NCI-H526 (cell line): ENCODE measurements at places on chromosomes 7 and 10.

DNA sequence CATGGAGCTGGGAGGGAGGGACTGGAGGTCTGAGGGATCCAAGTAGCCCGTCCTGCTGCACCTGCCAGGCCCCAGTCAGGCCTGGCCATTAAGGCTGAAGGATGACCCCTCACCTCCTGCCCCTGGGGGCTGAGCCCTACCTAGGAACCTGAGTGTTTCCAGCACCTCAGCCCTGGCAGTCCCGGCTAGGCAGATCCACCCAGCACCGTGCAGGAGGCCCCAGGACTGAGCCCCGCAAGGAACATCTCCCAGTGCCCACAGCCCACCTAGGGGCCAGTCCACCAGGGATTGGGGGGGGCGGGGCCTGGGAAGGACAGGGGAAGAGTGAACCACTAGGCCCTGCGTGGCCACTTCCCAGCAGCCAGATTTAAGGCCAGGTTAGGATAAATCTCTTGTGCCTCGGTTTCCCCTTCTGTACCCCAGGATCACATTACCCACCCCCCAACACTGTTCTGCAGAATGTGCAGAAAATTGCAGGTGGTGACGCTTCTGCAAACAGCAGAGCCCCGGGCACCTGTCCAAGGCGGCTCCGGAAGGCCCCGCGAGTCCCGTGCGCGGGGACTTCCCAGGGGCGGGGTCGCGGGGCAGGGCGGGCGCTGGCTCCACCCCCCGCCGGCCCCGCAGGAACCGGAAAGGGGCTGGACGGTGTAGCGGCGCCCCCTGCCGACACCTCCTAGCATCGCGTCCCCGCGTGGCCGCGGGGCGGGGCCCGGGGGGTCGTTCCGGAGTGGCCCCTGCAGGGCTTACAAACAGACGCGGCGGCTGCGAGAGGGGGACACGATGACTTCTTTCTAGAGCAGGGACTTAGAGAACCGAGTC lies 55.9 kb downstream of the PWWP2B start:
- no peak for DNase-seq

DNA sequence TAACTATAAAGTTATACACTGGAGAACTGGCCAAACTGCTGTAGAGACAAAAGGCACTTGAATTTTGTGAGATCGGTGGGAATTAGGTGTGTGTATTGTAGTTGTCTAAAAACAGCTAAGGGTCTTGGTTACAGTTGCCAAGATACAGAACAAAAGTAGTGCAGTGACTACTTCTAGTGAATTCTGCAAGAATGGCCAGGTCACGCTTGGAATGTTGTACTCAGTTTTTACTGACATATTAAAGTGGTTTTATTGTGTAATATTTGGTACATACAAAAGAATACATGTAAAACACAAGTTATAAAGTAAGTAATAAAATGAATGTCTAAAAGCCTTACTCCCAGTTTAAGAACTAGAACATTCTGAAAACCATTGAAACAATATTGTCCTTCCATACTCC lies 42.4 kb downstream of the PRPF18 start:
- DNase-seq: no peak

GRCh38 chr7:96320442-96320841 lies 1.5 kb downstream of the SLC25A13 start:
- peak; percentile 99 for DNase-seq

DNA sequence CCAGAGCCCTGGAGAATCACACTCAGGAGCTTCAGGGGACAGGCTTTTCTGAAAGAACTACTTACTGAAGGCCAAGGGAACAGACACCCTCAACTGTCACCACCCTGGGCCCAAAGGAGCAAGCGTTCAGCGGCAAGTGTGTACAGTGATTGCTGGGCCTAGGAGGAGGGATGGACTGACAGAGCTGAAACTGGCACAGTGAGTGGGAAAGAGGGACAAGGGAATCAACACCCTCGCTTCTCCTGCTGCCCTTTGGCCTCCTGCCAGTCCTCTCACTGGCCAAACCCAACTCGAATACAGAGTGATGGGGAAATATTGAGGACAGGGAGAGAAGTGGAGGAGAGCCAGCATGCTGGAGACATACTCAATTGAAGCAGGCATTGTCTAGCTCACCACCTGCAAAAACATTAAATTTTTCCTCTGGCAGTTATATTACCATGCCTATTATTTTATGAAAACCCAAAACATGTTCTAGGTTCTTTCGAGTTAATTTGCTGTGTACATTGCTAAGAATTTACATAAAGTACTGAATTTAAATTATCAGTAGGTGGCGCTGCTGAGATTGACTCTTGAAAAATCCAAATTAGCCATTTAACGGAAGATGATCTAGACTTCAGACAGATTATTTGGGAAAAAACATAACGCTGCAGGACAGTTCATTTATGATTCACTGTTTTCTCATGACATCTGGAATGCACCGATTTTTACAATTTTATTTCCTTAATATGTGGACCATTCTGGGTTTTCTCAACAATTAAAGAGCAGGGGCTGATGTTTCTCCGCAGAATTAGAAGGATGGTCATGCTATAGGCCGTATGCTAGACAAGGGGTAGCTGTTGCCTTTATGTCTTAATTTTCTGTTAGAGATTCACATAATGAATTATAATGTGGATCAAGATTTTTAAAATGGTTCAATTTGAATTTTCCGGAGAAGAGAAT lies 14.7 kb upstream of the TMEM236 start:
- DNase-seq: peak; percentile 19

DNA sequence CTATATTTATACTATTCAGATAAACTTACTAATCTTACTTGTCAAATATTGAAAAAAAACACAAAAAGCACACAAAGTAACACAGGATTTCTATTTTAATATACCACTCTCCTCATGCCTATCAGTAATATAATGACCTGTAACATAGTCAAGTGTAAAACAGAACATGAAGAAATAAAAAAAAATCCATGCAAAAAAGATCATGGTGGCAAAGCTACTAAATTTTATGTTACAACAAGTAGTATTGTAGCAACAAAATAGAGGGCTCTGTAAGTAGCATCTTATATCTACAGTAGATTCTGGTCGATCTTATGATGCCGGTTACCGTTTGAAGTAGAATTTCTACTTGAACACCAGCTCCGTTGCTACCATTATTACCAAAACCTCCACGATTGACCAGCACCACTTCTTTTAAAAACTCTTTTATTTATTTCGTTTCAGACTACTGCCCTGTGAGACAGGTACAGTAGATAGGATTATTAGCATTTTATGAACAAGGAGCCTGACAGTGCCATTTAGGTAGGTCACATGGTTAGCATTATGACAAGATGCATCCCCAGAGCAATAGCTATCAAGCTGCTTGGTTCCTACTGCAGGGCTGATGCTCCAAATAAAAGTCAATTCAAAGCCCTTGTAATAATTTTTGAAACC lies 2.1 kb downstream of the CPED1 start:
- DNase-seq: no peak

DNA sequence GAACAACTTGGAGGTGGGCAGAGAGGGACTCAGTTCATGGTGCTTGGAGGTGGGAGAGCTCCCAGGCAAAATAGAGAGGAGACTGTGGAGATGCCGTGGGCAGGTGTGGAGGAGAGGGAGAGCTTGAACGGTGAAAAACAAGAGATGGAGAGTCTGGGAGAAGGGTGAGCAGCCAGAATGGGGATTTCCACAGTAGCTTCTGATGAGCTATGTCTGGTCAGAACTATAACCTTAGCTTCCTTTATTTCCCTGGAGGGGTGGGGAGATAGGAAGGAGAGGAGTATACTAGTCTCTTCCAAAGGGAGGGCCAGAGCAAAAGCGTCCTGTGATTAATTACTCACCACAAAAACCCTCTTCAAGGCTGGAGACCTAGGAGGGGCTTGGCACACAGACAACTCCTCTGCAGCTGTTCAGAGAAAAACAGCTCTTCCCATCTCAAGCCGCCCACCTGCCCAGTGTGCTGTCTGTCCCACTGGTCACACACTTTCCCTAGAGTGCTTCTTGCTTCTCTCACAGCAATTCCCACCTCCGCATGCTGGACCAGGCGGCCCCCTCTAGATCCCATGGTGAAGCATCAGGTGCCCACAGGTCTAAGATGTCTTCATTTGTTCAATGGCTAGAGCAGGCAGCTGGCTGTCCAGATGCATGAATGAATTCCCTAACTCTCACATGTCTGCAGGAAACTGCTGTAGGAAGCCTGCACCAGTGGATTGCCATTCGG lies 41.9 kb downstream of the TAS2R41 start:
- DNase-seq: no peak

DNA sequence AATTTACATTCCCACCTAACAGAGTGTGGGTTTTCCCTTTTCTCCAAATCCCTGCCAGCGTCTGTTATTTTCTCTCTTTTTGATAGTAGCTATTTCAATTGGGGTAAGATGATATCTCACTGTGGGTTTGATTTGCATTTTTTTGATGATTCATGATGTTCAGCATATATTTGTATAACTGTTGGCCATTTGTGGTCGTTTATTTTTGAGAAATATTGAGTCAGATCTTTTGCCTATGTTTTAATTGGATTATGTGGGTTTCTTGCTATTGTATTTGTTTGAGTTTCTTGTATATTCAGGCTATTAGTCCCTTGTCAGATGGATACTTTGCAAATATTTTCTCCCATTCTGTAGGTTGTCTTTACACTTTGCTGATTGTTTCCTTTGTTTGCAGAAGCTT lies 193.8 kb downstream of the ABCA13 start:
- no peak for DNase-seq

DNA sequence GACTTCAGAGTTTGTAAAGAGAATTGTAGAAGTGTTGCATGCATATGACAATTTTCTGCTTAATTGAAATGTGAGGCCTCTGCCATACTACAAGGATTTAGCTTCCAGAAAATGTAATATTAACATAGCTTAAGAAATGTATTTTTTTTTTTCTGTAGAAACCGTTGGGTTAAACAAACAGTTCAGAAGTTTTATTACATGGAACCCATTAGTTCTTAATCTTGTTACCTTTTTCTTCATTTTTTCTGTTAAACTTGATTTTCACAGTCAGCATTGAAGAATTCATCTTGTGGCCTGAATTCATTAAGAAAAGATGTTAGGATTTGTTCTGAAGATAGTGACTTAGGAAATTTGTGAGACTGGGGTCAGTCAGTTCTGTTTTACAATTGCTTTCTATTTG lies 4.9 kb downstream of the PTEN start:
- no peak for DNase-seq

- no peak for DNase-seq
Measured at GRCh38 chr10:60570896-60571295, 181.2 kb upstream of the ANK3 start.

GRCh38 chr10:131832056-131832685 lies 68.6 kb upstream of the PPP2R2D start:
- no peak for DNase-seq

DNA sequence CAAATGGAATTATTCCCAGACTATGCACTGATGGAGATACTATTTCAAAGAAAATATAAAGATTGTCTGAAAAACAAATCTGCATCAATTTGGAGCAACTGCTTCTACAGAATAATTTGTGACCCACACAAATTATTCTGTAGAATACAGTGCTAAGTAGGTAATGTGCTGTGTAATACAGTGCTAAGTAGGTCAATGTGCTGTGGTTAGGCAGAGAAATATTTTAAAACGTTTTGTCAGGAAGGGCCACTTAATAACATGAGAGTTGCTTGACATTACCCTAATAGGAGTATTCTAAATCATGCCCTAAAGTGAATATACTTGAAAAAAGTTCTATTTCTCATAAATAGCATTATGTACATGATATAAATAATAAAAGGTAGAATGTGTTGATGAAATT lies 116.5 kb upstream of the KCND2 start:
- no peak for DNase-seq

- DNase-seq: no peak
Measured at GRCh38 chr7:121803039-121803438, 69.9 kb upstream of the PTPRZ1 start.

DNA sequence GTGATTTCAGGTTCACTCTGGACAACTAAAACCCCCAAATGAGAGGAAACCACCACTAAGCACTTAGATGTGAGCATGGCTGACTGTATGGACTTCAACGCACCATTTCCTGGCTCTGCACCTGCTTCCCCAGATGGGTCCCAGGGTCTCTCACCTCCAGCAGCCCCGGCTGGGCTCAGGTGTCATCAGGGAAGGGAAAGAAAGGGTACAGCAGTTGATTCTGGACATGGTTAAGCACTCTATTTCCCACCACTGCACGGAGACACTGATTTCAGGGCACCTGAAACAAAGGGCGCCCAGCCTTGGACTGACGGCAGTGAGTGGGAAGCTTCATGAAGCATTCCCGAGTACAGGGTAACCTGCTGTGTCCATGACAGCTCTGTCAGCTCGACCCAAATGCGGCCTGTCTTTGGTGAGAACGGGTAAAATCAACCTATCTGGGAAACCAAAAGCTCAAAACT lies 19.0 kb downstream of the FAM53B start:
- DNase-seq: no peak

DNA sequence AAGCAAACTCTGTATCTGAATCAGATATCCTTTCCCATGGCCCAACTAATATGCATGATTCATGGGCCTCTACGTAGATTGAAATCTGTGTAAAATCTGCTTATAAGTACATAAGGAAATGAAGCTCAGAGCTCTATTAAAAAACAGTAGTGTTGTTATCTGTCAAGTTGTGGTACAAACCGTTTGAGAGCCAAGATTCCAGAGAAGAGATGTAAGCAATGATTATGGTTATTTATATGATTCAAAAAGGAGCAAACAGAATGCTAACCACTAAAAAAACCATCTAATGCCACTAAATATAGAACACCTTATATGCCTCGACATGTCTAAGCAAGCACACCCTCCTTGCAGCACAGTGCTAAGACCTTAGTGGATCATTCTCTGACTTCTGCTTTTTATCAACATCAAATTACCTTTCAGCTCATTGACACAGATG lies 26.6 kb downstream of the RPP38 start:
- DNase-seq: no peak

DNA sequence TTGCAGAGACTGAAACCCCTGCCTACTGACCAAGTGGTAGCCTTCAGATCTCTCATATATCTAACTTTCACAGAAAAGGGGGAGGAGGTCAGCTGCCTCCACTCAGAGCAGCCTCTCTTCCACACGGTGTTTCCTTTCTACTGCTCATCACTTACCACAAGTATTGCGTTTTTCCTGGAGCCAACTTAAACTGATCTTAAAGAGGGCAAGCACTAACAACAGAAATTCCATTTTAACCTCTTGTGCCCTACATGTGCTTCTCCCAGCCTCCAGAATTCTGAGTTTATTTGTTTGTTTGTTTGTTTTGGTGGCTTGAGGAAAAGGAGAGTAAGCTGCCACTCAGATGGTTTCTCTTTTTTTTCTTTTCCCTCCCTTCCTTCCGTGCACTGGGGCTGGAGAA lies 19.1 kb downstream of the SKIDA1 start:
- no peak for DNase-seq

DNA sequence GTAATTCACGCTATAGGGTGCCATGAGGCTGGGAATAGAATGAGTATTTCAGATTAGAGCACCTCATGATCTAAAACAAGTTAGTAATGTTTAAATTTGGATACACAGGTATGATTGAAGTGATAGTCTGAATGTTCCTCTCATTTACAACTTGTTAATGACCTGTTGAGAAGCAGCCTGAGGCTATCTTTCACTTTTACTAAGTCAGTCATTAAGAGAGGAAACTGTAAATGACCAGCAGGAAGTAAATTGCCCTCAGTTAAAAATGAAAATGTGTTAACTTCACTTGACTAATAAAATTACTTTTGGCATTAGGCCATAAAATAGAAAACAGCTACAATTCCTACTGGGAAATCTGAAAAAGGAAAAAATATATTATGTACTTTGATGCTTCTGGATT lies 1042.0 kb downstream of the DNAJB9 start:
- DNase-seq: no peak
